Stimulated activated CD8-positive, alpha-beta memory T cell treated with anti-CD3 and anti-CD28 coated beads, Interleukin-4, amount 100 ng/mL, for 4 hours (primary cell): ENCODE measurements at places on chromosomes 12 and 14.

- DNase-seq = no peak
Observed at GRCh38 chr12:119432949-119433348, 98.4 kb downstream of the CCDC60 start.

GRCh38 chr12:674272-674781 lies 11.1 kb upstream of the NINJ2 start:
- DNase-seq = peak; percentile 24

- DNase-seq = no peak
Observed at GRCh38 chr12:89632778-89633177, 75.9 kb downstream of the ATP2B1 start.

DNA sequence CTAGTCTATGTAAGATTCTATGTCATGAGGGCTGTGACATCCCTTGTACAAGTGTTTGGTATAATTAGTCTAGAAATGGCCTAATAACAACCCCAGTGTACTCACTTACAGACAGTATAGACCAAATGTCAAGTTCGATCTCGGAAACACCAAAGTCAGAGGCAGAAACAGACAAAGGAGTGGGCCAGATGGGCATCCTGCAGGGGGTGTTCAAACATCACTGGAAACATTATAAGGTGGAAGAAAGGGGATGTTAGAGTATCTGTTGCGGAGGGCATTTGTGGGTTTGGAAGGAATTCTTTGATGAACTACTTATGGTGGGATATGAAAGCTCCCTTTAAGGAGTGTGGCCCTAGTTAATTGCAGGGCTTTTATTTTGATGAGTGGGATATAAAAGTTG lies 134.6 kb downstream of the ESR2 start:
- no peak for DNase-seq

DNA sequence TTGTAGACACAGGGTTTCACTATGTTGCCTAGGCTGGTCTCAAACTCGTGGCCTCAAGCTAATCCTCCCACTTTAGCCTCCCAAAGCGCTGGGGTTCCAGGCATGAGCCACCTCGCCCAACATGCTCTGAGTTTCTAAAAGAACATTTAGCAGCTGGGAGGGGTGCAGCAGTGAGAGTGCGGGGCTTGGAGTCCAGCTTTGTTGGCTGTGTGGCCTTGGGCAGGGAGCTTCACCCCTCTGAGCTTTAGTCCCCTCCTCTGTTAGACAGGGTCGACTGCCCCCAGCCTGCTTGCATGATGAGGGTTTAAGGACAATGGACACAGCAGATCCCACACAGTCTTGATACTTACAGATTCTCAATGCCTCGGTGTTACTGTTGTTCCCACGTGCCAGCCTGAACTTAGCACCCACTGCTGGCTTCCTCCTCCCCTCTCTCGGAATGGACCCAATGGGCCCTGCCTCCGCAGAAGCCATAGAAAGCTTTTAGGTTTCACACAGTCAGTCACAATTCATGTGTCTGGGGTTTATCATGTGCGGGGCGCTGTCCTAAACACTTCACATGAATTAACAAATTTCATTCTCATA lies 54.6 kb downstream of the PSMA6 start:
- DNase-seq = no peak

DNA sequence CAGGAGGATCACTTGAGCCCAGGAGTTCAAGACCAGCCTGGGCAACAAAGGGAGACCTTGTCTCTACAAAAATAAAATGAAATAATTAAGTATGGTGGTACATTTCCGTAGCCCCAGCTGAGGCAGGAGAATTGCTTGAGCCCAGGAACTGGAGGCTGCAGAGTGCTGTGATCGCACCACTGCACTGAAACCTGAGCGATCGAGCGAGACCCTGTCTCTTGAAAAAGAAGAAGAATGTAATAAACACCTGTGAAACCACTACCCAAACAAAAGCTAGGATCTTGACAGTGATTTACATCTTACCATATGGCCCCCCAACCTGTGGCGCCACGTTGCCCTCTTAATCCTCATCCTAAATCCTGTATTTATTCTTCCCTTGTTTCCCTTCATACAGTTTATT lies 5.7 kb upstream of the DTX1 start:
- no peak for DNase-seq

- DNase-seq = no peak
Observed at GRCh38 chr12:125346362-125346761, 281.1 kb downstream of the AACS start.

DNA sequence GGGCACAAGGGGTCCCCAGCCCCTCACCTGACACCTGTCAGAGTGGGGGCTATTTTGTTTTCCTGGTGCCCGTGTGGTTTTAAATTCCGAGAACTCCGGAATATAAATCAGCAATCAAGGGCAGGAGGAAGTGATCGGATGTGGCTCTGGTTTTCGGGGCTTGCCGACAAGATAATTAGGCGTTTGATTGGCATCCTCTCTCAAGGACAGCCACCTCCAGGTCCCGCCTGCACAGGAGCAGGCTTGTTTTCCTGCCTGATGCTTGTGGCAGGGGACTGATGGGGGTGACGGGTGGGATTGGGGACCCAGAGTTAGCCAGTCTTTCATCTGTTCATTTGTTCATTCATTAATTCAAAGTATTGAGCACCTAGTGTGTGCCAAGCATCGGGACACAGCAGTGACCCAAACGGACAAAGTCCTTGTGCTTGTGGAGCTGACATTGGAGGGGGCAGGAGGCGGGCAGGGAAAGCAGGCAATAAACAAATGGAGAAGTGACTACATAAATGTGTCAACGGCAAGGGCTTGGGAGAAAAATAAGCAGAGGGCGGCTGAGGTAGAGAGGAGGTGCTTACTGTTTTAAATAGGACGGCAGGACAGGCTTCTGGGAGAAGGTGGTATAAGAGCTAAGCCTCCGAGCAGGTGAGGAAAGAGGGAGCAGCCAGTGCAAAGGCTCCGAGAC lies 166.5 kb downstream of the PHETA1 start:
- DNase-seq = no peak

- no peak for DNase-seq
Observed at GRCh38 chr14:87489196-87489819, 503.7 kb downstream of the GALC start.

GRCh38 chr12:20486233-20486632 lies 117.9 kb downstream of the PDE3A start:
- no peak for DNase-seq

DNA sequence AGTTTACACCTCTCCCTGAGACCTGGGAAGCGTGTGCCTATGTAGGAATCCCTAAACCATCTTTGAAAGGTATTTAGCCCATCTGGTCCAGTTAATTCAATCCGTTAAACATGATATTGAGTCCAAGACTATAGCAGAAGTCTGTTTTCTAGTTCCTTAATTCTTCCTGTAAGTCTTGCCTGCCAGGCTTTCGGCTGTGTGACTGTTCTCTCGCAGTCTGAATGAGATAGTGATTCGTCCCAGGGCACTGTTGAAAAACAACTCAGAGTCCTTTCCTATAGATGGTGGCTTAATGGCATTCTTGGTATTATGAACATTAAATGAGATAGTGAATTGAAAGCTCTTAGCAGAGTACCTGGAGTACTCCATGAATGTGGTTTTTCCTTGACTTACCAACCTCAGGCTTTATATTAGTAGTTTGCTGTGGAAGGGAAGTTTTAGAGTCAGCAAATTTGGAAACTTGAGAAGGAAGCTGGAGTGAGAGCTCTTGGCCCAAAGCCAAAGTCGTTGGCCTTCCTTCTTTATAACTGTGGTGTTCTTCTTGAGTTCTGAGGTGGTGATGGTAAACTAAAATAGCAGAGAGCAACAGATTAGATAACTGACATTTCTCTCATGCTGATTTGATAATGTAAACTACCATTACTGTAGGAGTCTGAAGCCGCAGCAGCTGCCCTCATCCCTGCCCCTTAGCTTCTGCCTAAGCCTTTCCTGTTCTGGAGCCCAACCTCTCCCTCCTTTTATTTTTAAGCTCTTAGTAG lies 76.5 kb downstream of the TGFB3 start:
- no peak for DNase-seq

- no peak for DNase-seq
Observed at GRCh38 chr14:47259796-47260195, 415.6 kb downstream of the MDGA2 start.

DNA sequence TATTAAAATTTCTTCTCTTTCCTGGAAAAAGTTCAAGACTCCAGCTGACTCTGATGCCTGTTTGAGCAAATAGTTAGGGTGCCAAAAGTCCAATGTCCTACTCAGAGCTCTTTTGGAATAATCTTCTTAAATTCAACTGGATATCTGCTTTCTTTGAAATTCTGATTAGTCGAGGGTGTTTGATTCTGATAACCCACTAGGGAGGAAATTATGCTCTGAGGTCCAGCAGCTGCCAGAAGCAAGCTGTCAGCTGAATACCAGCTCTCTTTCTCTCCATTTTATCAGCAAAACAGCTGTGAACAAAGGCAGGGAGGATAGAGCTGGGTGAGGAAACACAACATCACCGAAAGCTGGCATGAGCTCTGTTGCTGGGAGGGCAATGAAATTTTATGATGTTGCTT lies 141.5 kb downstream of the CAND1 start:
- DNase-seq = no peak

DNA sequence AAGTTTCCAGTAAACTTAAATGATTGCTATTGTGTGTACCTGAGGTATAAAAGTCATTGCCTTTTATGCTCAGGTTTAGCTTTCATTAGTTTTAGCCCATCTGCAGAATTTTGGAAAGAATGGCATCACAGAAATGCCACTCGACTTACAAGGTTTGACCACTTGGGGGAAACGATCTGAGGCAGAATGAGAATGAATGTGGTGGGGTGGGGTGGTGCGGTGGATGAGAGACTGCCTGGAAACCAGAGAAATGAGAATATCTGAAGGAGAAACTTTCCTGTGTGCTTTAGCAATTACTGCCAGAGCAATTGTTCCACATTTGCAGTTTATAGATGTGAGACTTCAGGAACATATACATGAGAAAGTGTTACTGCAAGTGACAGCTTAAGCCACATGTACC lies 225.4 kb upstream of the PDE3A start:
- no peak for DNase-seq

GRCh38 chr14:61573321-61573720 lies 122.0 kb upstream of the HIF1A start:
- DNase-seq = no peak

DNA sequence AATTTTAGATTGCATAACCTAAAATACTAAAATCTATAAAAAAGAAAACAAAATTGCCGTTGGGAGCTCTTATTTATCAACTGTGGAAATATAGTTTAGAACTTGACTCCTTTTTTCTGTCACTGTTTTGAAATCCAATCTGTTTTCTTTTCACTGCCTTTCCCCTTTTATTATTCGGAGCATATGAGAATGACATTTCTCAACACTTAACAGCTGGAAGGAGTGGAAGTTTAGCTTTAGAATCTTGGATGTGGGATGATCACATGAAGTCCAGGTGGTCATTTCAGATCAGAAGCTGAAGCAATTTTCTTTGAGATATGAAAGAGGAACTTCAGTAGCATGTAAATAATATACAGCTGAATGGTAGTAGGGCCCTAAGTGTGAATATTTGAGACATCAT lies 16.7 kb downstream of the TRHDE start:
- no peak for DNase-seq

- no peak for DNase-seq
Observed at GRCh38 chr12:89863968-89864367, 155.3 kb upstream of the ATP2B1 start.

DNA sequence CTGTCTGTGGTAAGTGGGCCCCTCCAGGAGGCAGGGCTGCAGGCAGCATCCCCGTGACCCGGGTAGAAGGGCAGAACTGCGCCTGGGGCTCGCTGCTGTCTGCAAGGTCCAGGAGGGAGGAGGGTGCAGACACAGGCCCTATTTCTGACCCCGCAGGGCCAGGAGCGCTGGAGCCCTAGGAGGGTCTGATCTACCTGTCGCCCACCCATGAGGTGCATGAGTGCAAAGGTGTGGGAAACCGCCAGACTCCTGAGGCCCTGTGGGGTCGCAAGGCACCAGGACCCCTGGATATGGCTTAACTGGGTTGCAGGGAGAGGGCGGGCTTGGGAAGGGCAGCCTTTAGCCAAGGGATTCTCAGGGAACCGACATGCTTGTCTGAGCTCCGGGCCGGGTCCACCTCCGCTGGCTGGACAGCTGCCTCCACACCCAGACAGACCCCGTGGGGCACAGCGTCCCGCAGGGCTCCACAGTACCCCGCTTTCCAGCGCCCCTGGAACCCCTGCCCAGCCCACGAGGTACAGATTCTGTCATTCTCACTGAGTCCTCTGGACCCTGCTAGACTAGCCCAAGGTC lies 72.9 kb upstream of the TSPAN11 start:
- no peak for DNase-seq

DNA sequence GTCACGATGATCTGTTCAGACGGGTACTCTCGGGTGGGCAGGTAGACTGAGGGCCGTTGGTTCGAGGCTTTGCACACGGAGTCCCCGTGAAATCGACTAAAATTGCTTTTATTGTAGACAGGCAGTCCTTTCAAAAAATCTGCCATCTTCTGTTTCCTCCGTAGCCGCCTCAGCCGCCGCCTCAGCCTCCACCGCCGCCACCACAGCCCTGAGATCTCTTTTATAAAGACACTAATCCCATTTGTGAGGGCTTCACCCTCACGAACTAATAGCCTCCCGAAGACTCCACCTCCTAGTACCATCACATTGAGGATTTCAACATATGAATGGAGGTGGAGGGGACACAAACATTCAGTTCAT lies 74.2 kb downstream of the KLHL28 start:
- no peak for DNase-seq

DNA sequence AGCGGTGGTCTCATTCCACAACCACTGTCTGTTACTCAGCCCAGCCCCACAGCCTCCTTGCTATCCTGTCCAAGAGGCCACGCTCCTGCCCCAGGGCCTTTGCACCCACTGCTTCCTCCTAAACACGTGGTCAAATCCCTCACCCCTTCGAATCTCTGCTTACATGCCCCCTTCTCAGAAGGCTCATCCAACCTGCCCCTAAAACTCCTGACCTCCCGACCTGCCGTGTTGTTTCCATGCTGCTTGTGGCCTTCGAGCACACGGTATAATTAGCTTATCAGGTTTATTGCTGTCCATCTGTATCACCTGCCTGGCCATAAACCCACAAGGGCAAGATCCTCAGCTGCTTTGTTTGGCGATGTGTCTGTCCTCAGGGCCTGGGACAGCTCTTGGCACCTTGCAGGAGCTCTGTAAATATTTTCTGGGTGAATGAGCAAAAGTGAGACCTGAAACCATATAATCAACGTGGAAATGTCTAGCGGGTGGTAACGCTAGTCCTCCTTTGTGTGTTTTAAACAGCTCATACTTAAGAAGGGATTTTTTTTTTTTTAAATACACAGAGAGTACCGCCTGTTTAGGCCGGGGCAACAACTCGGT lies 36.0 kb downstream of the SCARB1 start:
- DNase-seq = no peak

GRCh38 chr14:76121089-76121748 lies 30.5 kb upstream of the GPATCH2L start:
- no peak for DNase-seq

GRCh38 chr14:72742118-72742837 lies 151.6 kb downstream of the DPF3 start:
- no peak for DNase-seq
